ENCODE measurements at places on chromosomes 1 and 21.

DNA sequence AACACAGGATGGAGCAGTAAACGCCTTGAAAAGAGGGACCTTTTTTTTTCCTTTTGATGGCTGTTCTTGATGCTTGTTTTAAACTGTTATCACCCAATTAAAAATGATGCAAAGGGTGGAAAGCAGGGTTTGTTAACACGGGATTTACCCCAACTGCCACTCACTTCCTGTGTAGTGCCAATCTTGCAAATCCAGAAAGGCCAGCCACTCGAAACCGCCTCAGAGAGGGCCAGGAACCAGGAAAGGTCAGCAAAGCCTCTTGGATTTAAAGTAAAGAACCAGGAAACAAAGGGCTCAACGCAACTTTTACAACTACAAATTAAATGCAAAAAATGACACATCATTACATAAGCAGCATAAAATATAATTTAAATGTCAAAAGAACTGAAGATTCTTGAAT is 347.4 kb downstream of the PDE4B start:
- DNase-seq = no peak

GRCh38 chr1:22717037-22717760 is 6.6 kb downstream of the EPHB2 start:
- no peak for DNase-seq

DNA sequence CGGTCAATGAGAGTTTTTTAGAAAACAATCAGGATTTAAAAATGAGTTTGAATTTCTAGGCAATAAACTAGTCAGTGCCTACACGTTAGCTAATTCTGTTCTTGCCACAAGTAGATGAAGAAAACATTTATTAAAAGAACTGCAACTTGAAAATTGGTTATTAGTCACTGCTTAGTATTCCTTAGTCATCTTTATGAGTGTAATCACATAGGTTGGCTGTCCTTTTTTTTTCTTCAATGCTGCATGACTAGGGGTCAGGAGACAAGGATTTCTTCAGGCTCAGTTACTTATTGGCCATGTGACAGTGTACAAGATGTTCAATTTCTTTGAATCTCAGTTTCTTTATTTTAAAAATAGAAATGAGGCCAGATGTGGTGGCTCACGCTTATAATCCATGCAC is 17.1 kb downstream of the SOAT1 start:
- DNase-seq = no peak

GRCh38 chr1:221053889-221054288 is 174.6 kb downstream of the HLX start:
- DNase-seq = no peak

GRCh38 chr1:56256153-56257000 is 323.0 kb downstream of the PLPP3 start:
- DNase-seq = no peak

Measured in neural crest cell (in vitro differentiated cells).